ENCODE measurements at places on chromosomes 1 and 21. TPM values are rescaled to one million over a fixed set of nuclear protein-coding genes. Genes with fewer than 3 reads are reported as not detected.

The KCNJ6 gene
- total RNA-seq: not detected

The FCRL1 gene
- total RNA-seq: not detected

The PLEKHA6 gene
- 28.8 TPM for total RNA-seq

The CASQ1 gene
- 39.2 TPM for total RNA-seq

The TRMT1L gene
- total RNA-seq: 26.1 TPM

The TMEM240 gene
- 7.2 TPM for total RNA-seq

The CRYAA gene
- not detected for total RNA-seq

The TLCD4 gene
- total RNA-seq: 75.7 TPM

The CKS1B gene
- total RNA-seq: 17.8 TPM

The AIDA gene
- total RNA-seq: 46.3 TPM

The BCAS2 gene
- 32.9 TPM for total RNA-seq

The MMP23B gene
- 93.8 TPM for total RNA-seq

The BMP8B gene
- total RNA-seq: 0.33 TPM

The MAP3K21 gene
- total RNA-seq: 0.41 TPM

The OR2L13 gene
- total RNA-seq: not detected

The VSIG8 gene
- not detected for total RNA-seq

The HTR6 gene
- not detected for total RNA-seq

The ETV3L gene
- total RNA-seq: not detected

The KRTAP7-1 gene
- total RNA-seq: not detected

The ETNK2 gene
- 4.4 TPM for total RNA-seq

The ZNF593OS gene
- not detected for total RNA-seq

The HAPLN2 gene
- total RNA-seq: 1.2 TPM

The SLC9C2 gene
- total RNA-seq: not detected

The COL24A1 gene
- total RNA-seq: 0.74 TPM

The SLC45A3 gene
- 5.2 TPM for total RNA-seq

The SPRR1A gene
- not detected for total RNA-seq

The OR2T29 gene
- not detected for total RNA-seq

The WNT3A gene
- not detected for total RNA-seq

The DCST1 gene
- not detected for total RNA-seq

The SPSB1 gene
- total RNA-seq: 17.6 TPM

The STIL gene
- 0.58 TPM for total RNA-seq

The RXFP4 gene
- total RNA-seq: not detected

The GPR3 gene
- 0.16 TPM for total RNA-seq

The RPL11 gene
- 684 TPM for total RNA-seq

The SNRPE gene
- 46.7 TPM for total RNA-seq

The MATN1 gene
- total RNA-seq: not detected

The CFHR1 gene
- total RNA-seq: not detected

The PRKAA2 gene
- 112 TPM for total RNA-seq

The PRAMEF12 gene
- total RNA-seq: not detected
